ENCODE measurements at places on chromosomes 12 and 14. TPM values are rescaled to one million over a fixed set of nuclear protein-coding genes. Genes with fewer than 3 reads are reported as not detected.

- DNase-seq = no peak
These were observed 51.0 kb downstream of the SPPL3 start for GRCh38 chr12:120853188-120853587.

DNA sequence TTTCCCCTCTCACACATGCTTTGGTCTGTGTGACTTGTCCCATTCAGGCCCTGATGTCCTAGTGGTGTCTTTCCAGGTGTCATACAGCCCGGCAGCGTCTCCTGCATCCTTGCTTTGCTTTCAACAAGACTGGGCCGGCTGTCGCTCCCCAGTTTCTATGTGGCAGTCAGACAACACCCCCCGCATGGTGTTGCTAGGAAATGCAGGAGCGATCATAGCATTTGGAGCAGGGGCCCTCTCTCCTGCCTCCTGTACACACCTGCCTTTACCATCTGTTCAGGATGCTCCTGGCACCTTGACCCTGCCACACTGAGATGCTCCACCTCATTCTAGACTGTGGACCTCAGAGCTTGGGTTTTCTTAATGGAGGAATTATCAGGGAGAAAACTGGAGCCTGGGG is 29.5 kb downstream of the CACNA1C start:
- no peak for DNase-seq

GRCh38 chr12:105443802-105444652 is 113.5 kb downstream of the C12orf75 start:
- DNase-seq = no peak

- DNase-seq = no peak
These were observed 135.5 kb downstream of the PDE3A start for GRCh38 chr12:20503858-20504257.

DNA sequence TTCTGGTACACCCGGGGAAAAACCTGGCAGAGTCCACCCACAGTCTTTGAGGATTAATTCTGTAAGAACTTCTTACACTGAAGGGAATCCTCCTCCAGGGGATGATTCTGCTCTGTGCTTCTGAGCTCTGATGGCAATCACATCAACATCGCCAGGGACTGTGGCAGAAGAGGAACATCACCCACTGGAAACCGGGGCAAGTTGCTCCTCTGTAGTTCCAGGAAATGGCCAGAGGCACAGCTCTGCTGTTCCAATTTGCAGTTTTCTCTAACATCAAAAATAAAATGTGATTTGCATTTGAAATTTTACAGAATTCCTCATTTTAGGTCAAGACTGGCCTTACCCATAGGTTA is 207.6 kb downstream of the DAD1 start:
- DNase-seq = no peak

The STON2 gene
- total RNA-seq = 49.6 TPM

- no peak for DNase-seq
These were observed 66.6 kb downstream of the FLRT2 start for GRCh38 chr14:85596562-85596961.

GRCh38 chr12:19507823-19508222 is 68.5 kb downstream of the AEBP2 start:
- DNase-seq = peak; percentile 54

- DNase-seq = peak; percentile 86
These were observed 36.0 kb upstream of the PLEKHG6 start for GRCh38 chr12:6274231-6275221.

The IQSEC3 gene
- not detected for total RNA-seq

The OTX2 gene
- total RNA-seq = not detected

The MUCL1 gene
- total RNA-seq = not detected

The BEST3 gene
- total RNA-seq = not detected

DNA sequence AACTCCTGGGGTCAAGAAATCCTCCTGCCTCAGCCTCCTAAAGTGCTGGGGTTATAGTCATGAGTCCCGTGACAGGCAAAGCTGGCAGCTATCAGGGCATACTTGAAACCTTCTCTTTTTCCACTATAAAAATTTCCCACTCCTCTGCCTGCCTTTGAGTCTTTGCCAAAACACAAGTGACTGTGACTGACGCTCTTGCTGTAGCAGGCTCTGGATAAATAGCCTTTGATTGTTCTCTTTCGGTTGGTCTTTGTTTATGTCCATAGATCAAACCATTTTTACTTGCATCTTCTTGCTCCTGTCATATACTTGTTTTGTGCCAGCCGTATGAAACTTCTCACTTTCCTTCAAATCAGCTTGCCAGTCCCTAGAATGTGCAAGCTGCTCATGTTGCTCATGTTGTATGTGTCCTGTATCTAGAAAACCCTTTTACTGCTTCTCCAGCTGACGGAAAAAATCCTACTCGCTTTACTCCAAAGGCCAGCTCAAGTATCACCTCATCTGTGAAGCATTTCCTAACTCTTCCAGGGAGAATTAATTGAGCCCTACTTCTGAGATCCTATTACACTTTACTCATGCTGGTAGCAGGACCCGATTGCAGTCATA is 73.1 kb downstream of the RESF1 start:
- DNase-seq = no peak

The IFNG-AS1 gene
- 0.29 TPM for total RNA-seq

The LHX5 gene
- total RNA-seq = not detected

DNA sequence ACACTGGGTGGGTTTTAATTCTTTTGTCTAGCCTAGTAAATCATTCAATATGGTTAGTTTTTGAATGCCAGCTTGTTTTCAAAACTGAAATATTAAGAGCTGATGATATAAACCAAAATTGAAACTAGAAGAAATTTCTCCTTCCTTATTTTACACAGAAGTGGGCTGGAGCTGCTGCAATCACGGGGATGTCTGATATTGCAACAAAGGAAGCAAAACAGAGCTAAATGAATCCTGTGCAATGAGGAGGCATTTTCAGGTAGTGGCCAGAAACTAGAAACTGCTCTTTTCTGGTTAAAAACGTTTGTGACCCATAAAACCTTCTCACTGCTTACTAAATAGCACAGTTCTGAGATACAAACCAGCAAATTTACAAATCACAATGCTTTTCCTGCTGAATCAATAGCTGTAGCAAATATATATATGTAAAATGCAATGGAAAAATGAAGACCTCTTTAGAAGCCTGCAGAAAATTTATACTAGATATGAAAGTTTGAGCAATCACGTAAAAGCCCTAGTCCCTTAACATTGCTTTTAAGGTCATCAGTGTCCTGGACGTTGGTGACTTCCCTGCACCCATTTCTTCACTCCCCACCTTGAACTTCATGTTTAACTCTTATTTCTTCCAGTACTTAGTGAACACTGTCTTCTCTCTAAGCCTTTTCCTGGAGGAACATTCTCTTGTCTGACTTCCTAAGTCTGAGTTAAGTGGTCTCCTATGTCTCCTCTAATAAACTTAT is 15.9 kb upstream of the LRRK2 start:
- DNase-seq = no peak

DNA sequence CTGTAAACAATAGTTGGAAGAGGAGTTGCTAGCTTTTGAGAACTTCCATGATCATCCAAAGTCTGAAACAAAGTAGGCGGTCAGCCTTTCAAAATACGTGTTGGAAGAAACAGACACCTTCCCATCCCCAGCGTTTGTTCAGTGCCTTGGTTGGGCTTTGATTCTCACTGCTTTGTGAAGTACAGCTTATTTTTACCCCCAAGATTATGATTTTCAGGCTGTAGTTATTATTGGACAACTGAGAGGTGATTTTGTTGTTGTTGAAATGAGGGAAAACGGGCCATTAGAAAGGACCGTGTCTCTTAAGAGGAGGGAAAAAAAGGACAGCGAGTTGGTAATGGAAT is 921 bp upstream of the CEP83 start:
- peak; percentile 36 for DNase-seq

The ESR2 gene
- not detected for total RNA-seq

DNA sequence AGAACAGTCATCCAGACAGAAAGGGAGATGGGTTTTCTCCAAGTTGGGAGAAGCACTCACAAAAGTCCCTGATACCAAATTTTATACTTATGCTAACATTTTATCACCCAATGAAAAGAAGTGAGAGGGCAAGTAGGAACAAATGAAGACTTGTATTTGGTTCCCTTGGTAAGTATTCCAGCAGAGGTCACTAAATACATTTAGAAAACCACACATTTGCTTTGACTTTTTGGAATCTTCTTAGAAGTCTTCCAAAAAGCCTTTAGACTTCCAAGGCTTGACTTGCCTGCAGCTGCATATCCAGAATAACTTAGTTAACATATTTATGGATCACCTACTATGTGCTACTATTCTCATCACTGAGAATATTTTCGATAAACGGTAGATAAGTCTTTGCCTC is 3.1 kb upstream of the GYS2 start:
- no peak for DNase-seq

- DNase-seq = no peak
These were observed 90.8 kb downstream of the RPS6KA5 start for GRCh38 chr14:90969531-90970166.

The ABCC9 gene
- 28.3 TPM for total RNA-seq

The TAS2R30 gene
- total RNA-seq = 9.7 TPM

The C3AR1 gene
- 0.72 TPM for total RNA-seq

- no peak for DNase-seq
These were observed 117.1 kb downstream of the RPS6KA5 start for GRCh38 chr14:90943367-90943766.

- no peak for DNase-seq
These were observed 88.2 kb upstream of the PAWR start for GRCh38 chr12:79778802-79779448.

- DNase-seq = peak; percentile 62
These were observed 9.6 kb downstream of the B4GALNT1 start for GRCh38 chr12:57623385-57623784.

GRCh38 chr12:52367876-52368275 is 595 bp upstream of the KRT85 start:
- DNase-seq = peak; percentile 48

The PCBP2 gene
- 293 TPM for total RNA-seq

The TOMM20L gene
- total RNA-seq = not detected

The BTG1 gene
- total RNA-seq = 23.6 TPM

The FAM186B gene
- total RNA-seq = 0.72 TPM

DNA sequence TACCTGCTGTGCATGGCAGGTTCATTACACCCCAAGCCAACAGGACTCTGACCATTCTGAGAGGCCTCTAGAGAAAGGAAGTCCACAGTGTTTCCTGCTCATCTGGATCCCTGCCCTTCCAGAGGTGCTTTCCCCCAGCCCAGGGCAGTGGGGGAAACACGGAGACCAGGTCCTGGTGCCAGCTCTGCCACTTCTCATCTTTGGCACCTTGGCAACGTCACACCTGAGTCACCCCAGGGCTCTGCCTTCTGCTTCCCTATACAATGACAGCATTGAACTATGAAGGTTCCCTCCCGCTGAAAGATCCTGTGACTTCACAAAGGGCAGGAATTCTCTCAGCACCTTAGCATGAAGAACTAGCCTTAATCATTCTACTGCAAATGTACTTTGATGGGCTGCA is 74.9 kb downstream of the ANO2 start:
- no peak for DNase-seq

GRCh38 chr14:42319996-42320395 is 713.3 kb downstream of the LRFN5 start:
- DNase-seq = no peak

The OR6C75 gene
- not detected for total RNA-seq

DNA sequence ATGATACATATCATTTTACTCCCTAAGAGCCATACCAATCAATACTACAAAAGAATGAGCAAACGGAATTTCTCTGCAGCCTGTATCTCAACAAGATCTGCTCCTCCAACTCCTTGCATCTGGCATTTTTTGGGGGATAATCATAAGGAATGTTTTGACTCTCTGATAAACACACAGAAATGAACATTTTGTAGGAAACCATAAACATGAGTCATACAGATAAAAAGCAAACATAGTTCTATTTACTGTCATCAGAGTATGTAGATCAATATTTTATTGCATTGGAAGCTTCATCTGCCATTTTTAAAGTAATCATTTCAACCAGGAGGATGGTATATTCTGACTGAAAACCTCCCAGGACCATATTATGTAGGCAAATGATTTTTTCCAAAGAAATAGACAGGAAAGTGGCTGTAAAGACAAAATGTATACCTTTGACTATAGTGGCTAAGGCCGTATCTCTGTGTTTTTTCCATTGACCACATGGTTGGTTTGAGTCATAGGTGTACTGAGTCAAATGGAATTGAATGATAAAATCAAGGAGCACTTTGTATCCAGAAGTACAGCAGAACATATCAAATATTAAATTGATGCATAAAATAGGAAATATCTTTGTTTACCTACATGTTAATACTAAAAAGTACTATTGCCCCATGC is 32.4 kb upstream of the CD69 start:
- no peak for DNase-seq

The C1S gene
- 478 TPM for total RNA-seq
